ENCODE measurements at places on chromosomes 4 and X.

DNA sequence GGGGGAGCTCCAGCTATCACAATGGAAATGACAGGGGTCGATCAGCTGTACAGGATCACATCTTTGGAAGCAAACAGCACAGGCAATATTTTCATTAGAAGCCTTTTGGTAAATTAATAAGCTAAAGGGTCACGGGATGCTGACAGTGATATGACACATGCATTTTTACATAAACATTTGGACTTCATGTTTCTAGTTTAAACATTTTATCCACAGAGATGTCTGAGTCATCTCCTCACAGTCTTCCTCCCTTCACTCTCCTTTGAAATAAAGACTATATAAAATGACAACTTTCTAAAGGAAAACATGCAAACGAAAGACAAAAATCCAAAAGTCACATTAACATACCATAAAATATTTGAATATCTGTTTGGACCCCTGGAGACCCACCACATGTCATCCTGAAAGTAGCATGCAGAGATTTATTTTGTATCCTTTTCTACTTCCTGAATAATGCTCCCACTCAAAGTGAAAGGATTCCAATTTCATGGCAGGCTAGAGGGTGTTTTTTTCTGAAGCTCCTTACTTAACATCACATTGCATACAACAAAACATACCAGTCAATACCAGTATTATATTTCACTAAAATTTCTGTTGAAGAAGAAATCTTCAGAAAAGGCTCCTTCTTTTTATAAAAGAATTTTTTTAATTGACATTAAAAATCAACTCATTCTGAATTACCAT lies 200.1 kb upstream of the PPARGC1A start:
- DNase-seq, result no peak

GRCh38 chr4:6526671-6527091 lies 48.3 kb upstream of the MAN2B2 start:
- DNase-seq, result no peak

GRCh38 chrX:5726224-5726623 lies 502.4 kb downstream of the NLGN4X start:
- DNase-seq, result no peak

- DNase-seq, result no peak
Observed at GRCh38 chr4:165686756-165687155, 186.3 kb upstream of the TLL1 start.

GRCh38 chr4:173501592-173502150 lies 28.4 kb downstream of the HAND2 start:
- DNase-seq, result no peak

GRCh38 chr4:168082379-168082778 lies 10.0 kb upstream of the ANXA10 start:
- DNase-seq, result no peak

DNA sequence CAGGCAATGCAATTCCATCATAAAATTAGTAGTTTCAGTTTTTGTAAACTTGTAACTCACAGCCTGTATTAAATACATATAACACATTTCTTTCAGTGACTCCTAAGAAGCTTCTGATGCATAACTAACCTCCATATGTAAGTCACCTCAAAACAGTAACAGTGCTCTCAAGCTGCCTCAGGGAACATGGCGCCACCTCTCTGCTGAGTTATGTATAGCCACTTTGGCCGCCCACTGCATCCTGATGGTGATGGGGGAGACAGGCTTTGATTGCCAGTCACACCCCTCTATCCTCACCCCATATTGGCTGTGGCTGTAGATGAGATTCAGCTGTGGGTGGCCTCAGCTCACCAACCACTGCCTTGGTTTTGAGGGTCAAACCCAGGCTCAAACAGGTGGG lies 54.3 kb downstream of the LRBA start:
- DNase-seq, result no peak

- no peak for DNase-seq
Observed at GRCh38 chr4:1093391-1094335, 19.7 kb downstream of the RNF212 start.

DNA sequence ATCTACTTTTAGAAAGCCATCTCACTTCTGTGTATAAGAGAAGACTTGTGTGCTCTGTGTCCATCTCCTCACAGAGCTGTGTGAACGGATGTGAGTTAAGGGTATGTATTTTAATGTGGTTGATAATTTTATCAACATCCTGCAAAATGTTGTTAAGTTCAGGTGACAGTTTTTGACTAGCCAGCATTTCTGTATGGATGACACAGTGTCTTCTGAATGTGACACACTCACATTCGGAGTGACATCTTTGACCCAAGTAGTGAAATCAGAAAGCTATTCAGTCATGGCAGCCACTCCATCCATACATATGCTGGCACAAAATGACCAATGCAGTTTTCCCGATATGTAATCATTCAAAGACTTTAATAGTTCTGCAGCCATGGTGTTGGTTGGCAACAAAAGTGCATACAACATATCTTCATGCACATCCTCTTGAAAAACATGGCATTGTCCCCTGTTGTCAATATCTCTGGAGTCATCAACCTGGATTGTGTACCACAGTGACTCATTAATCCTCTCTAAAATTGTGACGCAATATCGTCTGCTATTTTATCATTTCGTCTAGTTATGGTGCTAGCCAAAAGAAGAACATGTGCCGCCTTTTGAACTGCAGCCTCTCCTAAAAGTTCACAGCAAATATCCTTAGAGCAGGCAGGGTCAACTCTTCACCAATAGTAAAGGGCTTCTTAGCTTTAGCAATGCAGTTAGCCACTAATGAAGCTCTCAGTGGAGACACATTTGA lies 6.8 kb upstream of the FGF2 start:
- DNase-seq, result no peak

DNA sequence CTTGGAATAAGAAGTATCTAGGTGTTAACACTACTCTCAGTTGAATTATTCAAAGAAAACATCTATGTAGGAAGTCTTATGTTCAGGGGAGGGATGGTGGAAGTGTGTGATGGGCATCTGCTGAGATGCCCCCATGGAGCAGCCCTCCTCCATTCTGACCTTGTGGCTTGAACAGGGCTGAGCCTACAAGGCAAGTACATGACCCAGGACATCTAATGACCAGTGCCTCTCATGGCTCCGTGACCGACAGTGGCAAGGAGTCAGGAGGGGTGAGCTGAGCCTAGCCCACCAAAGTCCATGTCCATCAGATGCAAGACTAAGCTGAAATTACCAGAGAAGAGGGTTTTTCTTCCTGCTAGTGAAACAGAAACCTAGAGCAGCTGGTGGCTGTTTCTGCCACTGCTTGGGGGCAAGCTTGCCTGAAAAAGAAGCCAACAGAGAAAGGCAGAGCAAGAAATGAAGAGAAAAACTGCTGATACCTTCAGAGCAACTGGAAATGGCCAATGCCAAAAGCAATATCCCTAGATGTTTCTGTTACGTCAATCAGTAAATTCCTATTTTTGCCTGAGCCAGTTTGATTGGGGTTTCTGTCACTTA lies 113.5 kb downstream of the TSPAN5 start:
- DNase-seq, result no peak

- no peak for DNase-seq
Observed at GRCh38 chr4:154928640-154929257, 147.7 kb downstream of the RBM46 start.

DNA sequence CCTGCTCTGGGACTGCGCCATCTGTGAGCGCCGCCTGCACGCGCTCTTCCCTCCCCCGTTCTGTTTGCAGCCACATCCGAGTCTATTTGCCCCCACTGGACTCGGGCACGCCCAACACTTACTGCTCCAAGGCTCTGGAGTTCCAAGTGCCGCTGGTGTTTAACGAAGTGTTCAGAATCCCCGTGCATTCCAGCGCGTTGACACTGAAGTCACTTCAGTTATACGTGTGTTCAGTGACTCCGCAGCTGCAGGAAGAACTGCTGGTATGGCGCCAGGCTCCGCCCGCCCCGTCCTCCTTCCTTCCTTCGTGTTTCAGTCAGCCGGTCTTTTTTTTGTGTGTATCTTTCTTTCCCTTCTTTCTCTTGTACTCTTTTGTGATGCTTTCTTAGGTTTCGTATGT lies 30.7 kb upstream of the CLCN4 start:
- no peak for DNase-seq

GRCh38 chrX:40366661-40367060 lies 214.1 kb upstream of the ATP6AP2 start:
- DNase-seq, result no peak

GRCh38 chr4:8516996-8517550 lies 63.1 kb upstream of the GPR78 start:
- DNase-seq, result no peak

DNA sequence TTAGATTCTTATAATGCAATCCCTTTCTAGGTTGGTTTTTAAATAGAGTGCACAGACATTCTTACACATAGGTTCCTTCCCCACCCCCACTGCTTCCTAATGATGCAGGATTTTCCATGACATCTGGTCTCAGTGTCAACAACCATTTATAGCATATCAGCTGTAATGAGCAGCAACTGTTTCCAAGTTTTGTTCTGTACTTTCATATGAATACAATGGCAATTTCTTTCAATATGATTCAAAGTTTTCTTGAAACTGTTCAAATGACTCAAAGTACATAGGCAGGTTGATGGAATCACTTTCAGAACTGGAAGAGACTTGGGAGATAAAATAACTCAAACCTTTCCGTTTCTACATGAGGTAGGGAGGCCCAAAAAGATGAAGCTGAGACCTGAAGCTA lies 220.7 kb downstream of the CAMK2D start:
- DNase-seq, result peak; percentile 28

DNA sequence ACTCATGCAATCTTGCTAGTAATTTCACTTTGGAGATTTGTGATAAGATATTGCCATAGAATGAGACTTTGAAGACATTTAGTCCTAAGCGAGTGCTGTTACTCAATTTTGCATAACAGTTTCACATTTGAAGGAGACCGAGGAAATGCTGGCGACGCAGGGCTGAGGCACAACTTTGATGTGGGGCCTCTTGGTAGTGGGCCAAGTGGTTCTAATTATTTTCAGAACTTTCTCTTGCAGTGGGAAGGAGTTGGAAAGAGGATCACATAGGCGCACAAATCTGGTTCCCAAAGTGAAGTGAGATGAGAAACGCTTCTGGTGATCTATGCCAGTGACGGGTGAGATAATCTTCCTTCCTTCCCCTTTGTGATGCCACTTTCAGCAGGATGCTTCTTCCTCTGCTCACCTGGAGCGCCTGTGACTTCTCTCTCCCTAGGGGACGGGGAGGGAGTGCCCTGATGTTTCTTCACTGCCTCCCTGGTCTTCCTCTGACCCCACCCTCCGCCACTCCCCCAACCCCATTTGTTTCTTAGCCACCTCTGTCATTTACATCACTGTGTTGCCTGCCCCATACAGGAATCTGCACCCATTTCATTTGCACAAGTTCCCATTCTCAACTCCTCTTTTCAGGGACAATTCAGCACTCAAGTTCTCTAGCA lies 138.9 kb upstream of the MID1 start:
- no peak for DNase-seq

DNA sequence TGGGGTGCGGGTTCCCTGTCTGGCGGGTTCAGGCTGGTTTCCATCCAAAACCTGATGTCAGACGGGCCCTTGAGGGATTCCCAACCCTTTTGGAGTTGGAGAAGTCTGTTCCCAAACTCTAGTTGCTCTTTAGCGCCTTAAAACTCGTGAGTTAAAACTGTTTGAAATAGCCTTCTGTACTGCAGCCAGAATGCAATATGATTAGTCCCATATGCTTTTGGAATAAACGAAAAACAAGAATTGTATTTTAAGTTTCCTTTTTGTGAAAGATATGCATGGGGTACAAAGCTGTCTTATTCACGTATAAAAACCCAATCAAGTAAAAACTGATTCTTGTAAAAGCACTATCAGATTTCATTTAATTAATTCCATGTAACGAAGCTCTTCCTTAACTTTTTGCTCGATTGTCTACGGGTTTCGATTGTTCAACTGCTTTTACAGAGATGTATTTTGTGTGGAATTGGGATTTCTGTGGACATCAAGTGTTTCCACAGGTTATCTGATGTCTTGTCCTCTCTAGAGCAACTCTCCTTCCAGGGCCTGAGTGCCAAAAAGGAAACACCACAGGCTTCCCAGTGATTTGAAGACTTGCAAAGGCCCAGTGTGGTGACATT lies 49.5 kb downstream of the CLDN34 start:
- DNase-seq, result no peak

GRCh38 chr4:81737865-81738559 lies 266.3 kb upstream of the RASGEF1B start:
- DNase-seq, result no peak

DNA sequence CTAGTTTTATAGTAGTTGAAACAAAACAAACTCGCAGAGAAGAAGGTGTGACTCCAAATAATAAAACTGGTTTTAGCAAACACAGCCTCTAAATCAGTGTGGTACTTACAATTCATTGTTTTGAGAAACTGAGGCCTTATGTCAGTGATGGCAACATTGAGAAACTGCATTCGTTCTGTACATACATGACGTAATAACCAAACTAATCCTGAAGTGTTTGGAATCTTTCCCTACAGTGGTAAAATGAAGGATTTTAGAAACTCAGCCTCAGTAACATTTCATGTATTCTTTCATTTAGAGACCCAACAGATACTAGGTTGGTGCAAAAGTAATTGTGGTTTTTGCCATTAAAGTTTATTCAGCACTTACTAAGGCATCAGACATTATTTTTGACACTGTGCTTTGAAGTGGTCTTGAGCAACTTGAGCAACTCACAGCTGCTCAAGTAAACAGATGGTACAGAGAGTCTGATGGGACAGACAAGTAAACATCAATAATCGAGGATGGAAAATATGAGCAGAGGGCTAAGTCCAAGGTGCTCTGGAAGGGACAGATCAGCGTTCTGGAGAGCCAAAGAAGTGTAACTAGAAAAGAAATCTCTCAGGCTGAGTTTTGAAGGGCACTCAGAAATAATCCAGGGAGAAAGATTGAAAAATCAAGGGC lies 390.8 kb upstream of the BOD1L1 start:
- no peak for DNase-seq

Data from Panc1 (cell line).